ENCODE measurements at places on chromosomes 6 and 20.

DNA sequence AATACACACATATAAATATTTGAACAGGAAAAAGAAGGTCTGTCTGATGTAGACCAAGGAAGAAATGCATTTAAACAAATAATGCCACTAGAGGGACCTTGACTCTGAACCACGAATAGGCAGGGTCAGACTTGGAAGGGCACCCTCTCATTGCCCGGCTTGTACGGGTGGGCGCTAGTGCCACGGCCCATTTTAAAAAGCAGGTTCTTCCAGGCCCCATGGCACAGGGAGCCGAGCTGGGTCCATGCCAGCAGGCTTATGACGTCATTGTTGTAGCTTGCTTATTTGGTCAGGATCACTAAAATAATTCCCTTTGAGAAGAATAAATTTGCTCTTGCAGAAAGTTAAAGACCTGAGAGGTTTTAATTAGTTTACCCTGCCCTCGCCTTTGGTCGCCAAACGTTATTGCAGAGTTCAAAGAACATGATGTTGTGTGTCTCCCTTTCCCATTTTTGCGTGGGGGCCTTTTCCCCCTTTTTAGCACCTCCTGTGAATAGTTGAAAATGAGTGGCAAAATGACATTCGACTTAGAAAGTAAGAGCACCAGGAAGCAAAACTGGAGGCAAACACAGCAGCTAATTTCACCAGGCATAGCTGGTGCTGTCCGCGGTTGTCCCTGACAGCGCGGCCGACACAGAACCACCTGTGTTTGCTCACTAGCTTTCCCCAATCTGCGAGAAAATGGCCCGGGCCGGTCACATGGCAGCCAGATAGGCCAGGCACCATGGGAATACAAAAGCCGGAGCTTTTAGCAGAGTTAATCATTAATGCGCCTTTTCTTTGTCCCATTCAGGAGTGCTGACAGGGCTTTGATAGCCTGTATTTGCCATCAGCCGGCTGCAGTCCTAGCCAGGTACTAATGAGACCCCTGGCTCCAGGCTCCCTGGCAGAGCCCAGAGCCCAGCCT, 93.8 kb downstream of the FOXA2 start:
- DNase-seq = no peak

GRCh38 chr6:90493332-90493731, 93.5 kb downstream of the MAP3K7 start:
- DNase-seq = no peak

GRCh38 chr20:2820084-2820895, 4.1 kb downstream of the TMEM239 start:
- DNase-seq = no peak

- no peak for DNase-seq
Measured at GRCh38 chr6:30167101-30167500, 3.8 kb downstream of the TRIM15 start.

DNA sequence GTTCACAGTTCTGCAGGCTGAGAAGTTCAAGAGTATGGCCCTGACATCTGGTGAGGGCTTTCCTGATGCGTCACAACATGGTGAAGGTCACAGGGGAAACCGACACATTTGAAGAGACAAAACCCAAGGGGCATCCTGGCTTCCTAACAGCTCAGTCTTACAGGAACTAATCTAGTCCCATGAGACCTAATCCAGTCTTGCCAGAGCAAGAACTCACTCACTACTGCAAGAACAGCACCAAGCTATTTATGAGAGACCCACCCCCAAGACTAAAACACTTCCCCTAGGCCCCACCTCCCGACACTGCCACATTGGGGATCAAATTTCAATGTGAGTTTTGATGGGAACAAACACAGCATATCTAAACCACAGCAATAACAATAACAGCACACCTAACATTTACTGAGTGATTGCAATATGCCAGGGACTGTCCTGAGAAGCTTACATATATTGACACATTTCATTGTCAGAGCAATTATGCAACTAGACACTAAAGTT, 46.6 kb downstream of the TPBG start:
- DNase-seq = no peak

DNA sequence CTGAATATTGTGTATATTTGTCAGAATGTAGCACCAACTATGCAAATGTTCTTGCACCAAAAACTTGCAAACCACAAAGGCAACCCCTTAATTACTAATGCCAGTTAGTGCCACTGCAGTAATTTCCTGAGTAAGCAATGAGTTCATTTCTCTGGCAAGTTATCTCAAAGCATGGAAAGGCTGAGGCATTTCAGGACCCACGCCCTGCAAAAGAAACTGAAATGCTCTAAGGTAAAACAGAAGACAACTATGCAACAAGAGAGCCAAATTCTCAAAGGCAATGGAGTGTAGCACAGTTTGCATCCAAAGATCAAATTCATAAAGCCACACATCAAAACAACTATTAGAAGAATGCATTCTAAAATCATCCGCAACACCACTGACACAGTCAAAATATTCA, 994.4 kb downstream of the EYS start:
- DNase-seq = no peak

DNA sequence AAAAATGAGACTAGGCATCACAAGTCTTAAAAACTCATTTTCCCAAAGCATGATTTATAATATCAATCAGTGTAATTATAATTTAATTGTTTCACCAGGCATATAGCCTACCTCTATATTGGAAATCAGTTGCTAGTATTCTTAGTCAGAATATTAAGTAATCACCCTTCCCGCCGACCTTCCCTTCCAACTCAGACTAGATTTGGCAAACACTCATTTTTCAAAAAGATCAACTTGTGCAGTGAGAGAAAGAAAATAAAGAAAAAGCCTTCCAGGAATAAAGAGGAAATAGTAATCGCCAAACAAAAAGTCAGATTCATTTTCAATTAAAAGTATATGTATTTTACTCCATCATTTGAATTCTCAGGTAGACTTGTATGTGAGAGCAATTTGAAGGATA, 1.9 kb upstream of the BMP5 start:
- no peak for DNase-seq

GRCh38 chr6:37243816-37244370, 13.7 kb upstream of the TBC1D22B start:
- no peak for DNase-seq

GRCh38 chr6:92376691-92377090, 1042.7 kb downstream of the EPHA7 start:
- no peak for DNase-seq

GRCh38 chr6:38695227-38695900, 7.6 kb downstream of the GLO1 start:
- DNase-seq = peak; percentile 21

GRCh38 chr6:167219967-167220512, 62.3 kb upstream of the GPR31 start:
- no peak for DNase-seq

- no peak for DNase-seq
Measured at GRCh38 chr6:52990342-52990741, 4.7 kb downstream of the GSTA4 start.

GRCh38 chr6:81875782-81876293, 123.4 kb upstream of the TENT5A start:
- no peak for DNase-seq

- DNase-seq = no peak
Measured at GRCh38 chr20:15859061-15859460, 714.2 kb downstream of the KIF16B start.

DNA sequence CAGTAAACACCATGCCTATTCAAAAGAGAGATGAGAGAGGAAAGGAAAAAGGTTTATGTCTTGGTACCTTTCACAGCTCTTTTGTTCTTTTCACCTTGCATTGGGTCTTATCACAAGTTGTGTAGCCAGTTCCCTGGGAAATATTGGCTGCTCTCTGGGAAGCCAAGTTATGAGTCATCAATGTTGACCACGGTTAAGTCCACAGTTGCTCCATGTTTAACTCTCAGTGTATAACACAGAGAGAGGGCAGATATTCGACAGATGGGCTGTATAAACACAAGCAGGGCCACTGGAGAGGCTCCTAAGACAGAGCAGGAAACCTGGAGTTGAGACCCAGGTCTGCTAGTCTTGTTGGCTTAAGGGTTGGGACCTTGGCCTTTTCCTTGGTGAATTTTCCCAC, 718.6 kb downstream of the QKI start:
- DNase-seq = no peak

GRCh38 chr6:136011475-136011874, 160.0 kb downstream of the PDE7B start:
- DNase-seq = no peak

- no peak for DNase-seq
Measured at GRCh38 chr6:106182455-106182854, 96.3 kb downstream of the PRDM1 start.

GRCh38 chr6:166592821-166593220, 6.3 kb upstream of the RAMACL start:
- DNase-seq = no peak

Measured in hippocampal formation (tissue), 2 donors.